ENCODE measurements at places on chromosomes 16 and 17.
A peak's percentile ranks its signal among the peaks of the same experiment; 100 is the strongest.

DNA sequence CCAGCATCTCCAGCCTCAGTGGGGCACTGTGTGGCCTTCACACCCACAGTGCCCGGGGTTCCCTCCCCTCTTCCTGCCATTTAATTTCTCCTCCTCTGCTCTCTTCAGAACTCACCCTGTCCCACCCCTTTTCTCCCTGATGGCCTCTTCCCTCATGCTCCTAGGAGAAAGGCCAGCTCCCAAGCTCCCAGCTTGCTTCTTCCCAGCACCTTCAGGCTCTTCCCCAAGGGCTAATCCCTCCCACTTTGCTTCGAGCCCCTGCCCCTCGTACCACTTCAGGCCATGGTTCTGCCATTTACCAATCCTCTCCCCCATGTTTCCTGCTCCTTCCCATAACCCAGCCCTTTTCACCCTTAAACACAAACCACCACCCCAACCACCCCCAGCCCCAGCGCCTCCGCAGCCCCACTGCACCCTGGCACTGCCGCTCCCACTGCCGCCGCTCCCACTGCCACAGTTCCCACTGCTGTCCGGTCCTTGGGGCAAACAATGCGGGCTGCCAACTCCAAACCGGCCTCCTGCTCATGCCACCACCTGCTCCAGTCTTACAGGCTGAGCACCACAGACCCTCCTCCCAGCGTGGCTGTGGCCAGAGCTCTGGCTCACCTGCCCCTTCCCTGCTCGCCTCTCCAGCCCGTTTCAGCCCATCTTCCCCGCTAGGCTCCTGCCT is 28.6 kb downstream of the ADAM11 start:
- no peak for DNase-seq

DNA sequence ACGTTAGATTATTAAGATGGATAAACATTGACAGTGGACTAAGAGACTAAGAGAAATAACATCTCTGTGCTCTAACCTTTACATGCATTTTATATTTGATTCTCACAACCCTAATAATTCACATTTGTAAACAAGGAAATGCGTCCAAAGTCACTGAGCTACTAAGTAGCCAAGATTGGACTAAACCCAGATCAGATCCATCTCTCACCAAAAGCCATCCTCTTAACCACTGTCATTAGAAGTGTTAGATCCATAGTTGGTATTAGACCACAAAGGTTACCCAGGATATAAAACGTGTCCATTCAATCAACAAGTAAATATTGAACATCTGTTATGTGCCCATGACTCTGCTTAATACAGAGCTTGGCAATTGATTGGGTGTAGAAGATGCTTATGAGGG is 5.2 kb downstream of the HSD17B2 start:
- no peak for DNase-seq

- no peak for DNase-seq
These were observed 22.2 kb downstream of the SOST start for GRCh38 chr17:43736389-43736788.

GRCh38 chr16:14028202-14028601 is 42.9 kb upstream of the MRTFB start:
- DNase-seq, result peak; percentile 58

GRCh38 chr17:32104158-32104557 is 38.1 kb upstream of the RHOT1 start:
- DNase-seq, result no peak

DNA sequence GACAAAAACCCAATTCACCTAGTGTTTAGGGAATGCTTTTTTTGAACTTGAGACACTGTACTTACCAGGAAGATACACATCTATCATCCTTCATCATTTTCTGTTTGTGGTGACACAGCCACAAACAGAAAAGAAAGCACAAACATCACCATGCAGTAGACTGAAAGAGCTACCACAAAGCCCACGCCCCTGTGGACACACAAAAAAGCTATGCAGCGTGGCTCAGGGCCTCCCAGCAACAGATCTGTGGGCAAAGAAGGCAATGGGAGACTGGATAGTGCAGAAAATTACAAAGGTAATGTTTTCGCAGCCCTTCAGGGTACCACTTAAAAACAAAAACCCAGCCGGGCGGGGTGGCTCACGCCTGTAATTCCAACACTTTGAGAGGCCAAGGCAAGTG is 9.6 kb downstream of the COTL1 start:
- DNase-seq, result no peak

- DNase-seq, result no peak
These were observed 13.6 kb downstream of the CLEC16A start for GRCh38 chr16:10957771-10958482.

- no peak for DNase-seq
These were observed 103.9 kb downstream of the CNTNAP4 start for GRCh38 chr16:76381096-76381495.

DNA sequence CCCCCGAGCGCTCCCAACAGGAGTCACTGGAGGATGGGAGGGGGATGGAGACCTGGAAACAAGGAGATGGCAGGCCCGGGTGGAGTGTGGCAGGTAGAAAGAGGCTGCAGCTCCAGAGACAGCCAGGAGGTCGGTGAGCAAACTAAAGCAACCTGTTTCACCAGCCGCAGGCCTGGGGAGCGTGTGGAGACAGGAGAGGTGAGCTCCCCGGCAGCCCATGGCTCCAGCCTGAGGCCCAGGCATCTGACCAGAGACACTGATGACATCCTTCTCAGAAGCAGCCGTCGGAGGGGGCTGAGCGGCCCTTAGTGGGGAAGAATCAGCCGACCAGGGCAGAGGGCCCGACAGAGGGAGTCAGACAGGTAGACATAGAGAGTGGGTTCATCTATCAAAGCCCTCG is 165.1 kb downstream of the ZNF423 start:
- no peak for DNase-seq

GRCh38 chr16:22813223-22813947 is 577 bp upstream of the HS3ST2 start:
- DNase-seq, result peak; percentile 32

- DNase-seq, result no peak
These were observed at the start of gene CD300LD for GRCh38 chr17:74592087-74592990. TSS of gene CD300LD (minus strand) at chr17:74592283. CDS start at chr17:74592202, 81 bp downstream.

DNA sequence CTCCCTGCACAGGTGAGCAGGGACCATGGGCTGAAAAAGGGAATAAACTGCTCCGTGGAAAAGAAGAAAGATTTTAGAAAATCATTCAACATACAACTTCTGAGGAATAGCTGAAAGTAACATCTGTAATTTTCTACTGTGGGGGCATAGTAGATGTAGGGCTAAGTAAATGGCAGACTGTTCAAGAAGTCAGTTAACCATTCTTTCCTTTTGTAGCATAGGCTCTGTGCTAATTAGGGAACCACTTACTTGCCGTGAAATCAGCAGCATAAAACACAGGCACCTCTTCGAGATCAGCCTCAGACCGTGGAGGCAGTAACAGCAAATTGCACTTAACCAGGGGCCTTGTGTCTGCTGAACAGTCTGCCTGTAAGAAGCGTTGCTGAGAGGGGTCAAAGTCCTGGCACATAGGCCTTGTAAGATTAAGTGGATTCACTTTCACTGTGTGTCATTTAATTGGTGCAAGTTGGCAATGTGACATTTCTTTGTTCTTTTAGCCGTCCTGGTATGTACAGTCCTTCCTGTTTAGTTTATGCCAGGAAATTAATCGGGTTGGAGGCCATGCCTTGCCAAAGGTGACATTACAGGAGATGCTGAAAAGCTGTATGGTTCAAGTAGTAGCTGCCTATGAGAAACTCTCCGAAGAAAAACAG is 10.4 kb downstream of the COG1 start:
- peak; percentile 20 for DNase-seq

DNA sequence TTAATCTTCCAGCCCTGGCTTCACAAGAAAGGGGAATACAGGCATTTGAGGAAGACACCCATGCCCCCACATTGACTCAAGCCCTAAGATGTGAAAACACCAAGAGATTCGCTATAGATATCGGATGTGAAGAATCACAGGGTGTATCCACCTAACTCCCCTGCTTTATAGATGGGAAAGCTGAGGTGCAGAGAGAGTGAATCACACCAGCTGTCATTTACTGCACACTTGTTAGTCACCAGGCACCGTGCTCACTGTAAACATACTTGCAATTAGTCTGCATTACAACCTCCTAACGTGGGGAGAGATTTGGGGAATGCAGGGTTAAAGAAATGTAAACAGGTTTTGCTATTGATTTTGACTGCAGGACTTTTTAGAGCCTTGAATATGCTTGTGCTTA is 325.5 kb downstream of the C16orf95 start:
- no peak for DNase-seq

DNA sequence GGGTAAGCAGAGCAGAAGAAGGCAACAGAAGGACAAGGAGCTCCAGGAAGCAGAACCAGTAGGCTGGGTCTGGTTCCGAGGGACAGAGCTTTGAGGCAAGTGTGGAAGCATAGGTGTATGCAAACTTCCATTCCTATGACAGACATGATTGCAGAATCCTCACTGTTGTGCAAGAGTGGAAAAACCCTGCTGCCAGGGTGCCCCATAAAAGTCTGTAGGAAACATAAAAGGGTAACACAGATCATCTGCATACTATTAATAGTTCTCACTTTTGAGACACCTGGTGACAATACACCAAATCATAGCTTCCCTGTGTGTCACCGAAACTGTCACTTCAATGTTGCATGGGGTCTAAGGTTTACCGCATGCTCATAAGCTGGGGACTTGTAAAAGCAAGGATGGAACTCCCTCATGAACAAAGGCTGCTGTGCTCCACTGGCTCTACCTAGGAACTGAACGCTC is 39.7 kb downstream of the ARHGAP17 start:
- DNase-seq, result no peak

GRCh38 chr17:77003699-77004098 is 135.5 kb downstream of the MGAT5B start:
- DNase-seq, result no peak

- DNase-seq, result peak; percentile 71
These were observed 994 bp downstream of the CLTC start for GRCh38 chr17:59620518-59621259.

GRCh38 chr17:45867702-45868101 is 23.0 kb downstream of the SPPL2C start:
- DNase-seq, result no peak

GRCh38 chr16:29985271-29985811 is 10.1 kb downstream of the HIRIP3 start:
- DNase-seq, result no peak

DNA sequence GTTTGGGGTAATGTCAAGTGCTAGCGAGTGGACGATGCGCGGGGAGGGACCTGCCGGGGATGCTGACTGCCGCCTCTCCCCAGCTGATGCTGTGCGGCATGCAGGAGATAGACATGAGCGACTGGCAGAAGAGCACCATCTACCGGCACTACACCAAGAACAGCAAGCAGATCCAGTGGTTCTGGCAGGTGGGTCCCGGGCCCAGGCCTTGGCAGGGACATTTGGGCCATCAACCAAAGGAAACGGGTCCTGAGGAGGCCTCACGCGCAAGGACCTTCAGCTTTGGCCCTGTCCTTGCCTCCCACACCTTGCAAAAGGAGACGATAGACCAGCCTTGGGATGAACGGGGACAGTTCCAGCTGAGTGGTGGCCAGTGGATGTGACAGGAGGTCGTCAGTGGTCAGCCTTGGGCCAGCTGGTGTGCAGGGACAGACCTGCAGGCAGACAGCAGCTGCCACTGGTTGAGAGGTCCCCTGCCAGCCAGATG is 13.6 kb upstream of the CLEC18A start:
- no peak for DNase-seq

- DNase-seq, result no peak
These were observed 27.7 kb downstream of the AP2B1 start for GRCh38 chr17:35614810-35615209.

GRCh38 chr16:14092561-14092960 is 21.4 kb downstream of the MRTFB start:
- no peak for DNase-seq

GRCh38 chr17:34706029-34706428 is 126.6 kb downstream of the TMEM132E start:
- DNase-seq, result peak; percentile 48

Data from muscle of leg (tissue), 16 donors.